ENCODE measurements at places on chromosomes 5 and 9.

GRCh38 chr5:159316519-159317383 lies 13.5 kb downstream of the IL12B start:
- DNase-seq = peak; percentile 50

DNA sequence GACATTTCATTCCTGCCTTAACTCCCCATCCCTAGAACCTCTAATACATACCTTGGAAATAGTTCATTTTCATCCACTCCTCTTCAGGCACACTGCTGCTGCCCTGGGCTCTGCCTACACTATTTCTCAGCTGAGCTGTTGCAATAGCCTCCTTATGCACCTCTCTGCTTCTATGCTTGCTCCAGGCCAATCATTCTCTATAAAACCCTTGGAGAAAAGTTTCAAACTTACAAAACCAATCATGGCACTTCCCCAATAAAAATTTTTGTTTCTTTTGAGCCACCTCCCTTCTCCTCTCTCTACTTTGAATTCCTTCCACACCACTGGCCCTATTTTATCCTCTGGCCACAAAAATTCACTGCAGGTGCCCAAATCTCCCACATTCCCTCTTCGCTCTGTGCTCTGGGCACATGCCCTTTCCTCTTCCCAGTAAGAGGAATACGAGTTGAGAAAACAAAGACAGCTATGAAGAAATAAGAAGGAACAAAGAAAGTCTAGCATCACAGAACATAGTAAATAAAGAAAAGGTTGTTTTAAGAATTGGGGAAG lies 301.4 kb downstream of the ELAVL2 start:
- no peak for DNase-seq

GRCh38 chr5:38621840-38622437 lies 65.5 kb upstream of the LIFR start:
- no peak for DNase-seq

GRCh38 chr9:84027201-84027600 lies 46.6 kb downstream of the RMI1 start:
- no peak for DNase-seq

GRCh38 chr5:81751836-81752643 lies 1.1 kb upstream of the SSBP2 start:
- peak; percentile 6 for DNase-seq

DNA sequence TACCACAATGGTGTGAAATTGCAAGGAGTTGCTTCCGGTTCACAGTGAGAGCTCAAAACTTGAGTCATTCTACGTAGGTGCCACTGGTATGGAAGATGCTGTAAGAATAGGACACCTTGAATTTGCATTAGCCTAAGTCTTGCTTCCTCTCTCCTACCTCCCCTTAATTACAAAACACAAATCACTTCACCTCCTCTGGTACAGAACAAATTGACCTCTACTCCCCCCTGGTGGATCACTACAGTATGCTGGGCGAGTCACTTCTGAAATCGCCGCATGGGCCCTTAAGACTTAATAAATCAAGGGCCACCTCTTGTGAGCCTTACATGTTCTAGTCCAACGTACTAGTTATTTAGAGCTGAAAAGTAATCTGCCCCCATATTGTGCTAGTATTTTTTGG lies 145.3 kb upstream of the SMARCA2 start:
- DNase-seq = no peak

DNA sequence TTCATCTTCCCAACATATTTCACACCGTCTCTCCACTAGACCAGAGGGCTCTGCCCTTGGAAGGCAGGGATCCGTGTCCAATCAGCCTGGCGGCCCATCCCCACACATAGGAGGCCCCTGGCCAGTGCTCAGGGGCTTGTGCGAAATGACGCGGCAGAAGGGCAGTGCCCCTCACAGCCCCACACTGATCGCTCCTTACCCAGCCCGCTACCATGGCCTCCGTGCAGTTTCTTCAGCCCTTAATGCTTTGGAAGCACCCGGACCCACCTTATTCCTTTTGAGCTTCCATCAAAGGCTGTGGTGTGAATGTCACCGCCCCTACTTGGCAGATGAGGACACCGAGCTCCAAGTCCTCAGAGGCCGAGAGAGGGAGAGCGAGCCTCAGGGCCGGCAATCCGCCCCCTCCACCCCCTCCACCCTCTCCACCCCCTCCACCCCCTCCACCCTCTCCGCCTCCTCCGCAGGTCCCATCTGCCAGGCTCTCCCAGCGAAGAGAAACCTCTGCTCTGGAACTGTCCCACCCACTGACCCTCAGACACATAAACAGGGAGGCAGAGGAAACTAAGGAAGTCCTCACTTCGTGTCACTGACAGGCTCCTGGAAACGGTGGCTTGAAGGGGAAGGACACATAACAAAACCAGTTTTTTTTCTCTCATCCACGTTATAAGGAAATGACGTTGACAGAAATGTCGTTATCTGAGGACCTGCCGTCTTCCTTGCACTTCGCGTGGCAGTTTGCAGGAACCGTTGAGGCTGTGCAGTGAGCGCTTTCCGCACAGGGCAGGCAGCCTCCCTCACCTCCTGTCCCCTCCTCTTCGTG lies 13.9 kb downstream of the QSOX2 start:
- no peak for DNase-seq

- DNase-seq = no peak
Measured at GRCh38 chr9:134929193-134930158, 11.8 kb upstream of the FCN1 start.

DNA sequence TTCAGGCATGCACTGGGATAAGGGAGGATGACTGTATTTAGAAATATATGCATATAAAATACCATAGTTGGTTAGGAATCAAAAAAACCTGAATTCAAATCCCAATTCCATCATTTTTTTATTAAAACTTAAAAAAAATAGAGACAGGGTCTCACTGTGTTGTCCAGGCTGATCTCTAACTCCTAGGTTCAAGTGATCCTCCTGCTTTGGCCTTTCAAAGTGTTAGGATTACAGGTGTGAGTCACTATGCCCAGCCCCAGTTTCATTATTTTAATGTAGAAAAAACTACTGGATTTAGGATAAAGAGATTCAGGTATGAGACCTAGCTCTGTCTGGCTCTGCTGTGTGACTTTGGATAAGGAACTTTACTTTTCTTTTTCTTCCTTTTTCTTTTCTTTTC lies 3.3 kb upstream of the LARP1 start:
- DNase-seq = no peak

DNA sequence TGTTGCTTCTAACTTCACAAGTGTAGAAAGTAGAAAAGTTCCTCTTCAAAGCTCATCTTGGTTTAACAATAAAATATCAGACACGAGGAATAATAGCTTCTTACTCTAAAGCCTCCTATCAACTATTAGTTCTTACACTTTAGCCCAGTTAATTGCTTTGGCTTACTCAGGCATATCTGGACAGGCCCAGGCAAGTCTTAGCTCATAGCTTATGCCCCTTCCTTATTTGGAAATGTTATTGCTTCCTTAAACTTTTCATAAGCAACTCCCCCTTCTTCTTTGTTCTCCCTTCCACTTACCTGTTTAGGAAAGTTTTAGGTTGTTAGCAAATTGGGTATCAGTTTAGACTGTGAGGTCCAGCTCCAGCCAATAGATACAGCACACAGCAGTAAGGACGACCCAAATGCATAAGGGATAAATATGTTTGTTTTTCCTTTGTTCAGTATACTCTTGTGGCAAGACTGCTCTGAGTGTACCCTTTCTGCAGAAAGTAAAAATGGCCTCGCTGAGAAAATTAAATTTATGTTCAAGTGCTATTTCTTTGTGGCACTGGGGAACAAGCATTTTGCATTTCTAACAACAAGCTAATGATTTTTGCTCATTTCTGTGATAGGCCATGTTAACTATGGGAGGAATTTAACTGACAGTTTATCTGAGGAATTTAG lies 162.1 kb downstream of the SMC2 start:
- no peak for DNase-seq

DNA sequence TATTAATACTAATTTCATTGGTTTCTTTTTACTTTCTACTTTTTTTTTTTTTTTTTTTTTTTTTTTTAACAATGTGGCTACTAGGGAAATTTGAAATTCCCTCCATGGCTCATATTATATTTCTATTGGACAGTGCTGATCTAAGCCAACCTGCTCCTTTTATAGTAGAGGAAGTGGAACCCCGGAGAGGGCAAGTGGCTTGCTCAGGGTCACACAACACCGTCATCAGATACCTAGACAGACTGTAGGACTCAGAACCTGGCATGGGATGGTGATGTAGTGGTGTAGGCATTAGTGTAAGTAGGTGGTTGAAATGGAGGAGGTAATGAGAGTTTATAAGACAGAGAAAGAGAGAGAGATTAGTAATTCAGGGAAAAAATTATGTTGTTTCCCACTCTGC lies 10.8 kb downstream of the ZNF618 start:
- DNase-seq = no peak

DNA sequence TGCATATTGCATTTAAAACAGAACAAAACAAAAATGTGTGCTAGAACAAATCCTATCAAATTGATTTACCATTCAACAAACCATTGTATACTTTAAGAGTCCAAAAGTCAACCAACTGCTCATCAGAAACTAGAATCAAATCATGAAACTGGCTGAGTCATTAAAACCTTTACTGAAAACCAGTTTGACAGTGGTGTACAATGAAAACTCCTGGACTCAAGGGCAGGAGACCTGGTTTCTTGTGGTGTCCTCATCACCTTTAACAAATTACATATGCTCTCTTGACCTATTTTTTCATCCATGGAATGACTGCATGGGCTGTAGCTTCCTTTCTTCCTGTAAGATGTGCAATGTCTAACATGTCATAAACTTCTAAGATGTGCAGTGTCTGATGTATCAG lies 315.3 kb upstream of the SLC30A5 start:
- no peak for DNase-seq

DNA sequence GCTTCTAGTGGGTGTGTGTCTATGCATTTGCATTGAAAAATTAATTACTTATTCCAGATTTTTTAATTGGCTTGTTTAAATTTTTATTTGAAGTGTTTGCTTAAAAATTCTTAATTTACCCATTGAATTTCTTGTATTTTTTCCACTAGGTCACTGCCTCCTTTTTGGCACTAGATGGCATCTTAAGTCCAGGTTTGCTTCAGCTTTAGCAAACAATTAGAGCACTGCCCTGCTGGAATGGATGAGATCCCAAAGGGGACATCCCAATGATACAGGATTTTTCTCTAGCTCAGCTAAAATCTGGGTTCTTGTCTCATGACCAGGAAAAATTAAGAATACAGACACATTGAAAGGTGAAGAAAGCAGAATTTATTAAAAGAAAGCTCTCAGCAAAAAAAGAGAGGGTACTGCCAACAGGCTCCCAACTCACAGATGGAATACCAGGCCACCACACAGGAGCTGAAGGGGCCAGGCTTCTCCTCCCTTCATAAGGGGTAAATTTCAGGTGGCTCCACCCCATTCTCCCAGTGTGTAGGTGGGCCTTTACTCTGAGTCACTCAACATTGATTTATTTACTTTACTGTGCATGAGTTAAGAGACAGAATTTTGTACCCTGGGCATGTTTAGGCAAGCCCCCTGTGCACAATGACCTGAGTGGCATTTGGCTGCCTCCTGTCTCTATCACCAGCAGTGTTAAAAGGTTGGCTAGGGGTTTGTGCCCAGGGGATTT lies 532.4 kb downstream of the ANXA1 start:
- DNase-seq = peak; percentile 67

- no peak for DNase-seq
Measured at GRCh38 chr5:141525653-141526052, 36.8 kb downstream of the PCDHGC5 start.

DNA sequence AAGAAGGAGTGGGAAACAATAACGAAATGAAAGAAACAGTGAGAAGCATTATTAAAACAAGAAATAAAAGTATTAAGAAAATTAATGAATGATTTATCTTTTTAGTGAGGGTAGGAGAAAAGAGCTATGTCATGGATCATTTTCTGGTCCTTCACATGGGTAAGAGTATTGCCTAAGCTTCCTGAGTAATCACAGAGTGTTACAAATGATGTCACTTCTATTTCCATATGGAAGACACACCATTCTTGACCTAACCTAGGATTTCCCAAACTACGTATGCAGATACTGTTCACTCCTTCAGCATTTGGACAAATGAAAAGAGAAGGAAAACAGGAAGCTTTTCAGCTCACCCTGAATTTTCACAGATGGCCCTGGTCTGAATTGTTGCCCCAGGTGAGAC lies 3.3 kb upstream of the TSLP start:
- peak; percentile 25 for DNase-seq

GRCh38 chr5:176342766-176343458 lies 18.7 kb downstream of the KIAA1191 start:
- peak; percentile 16 for DNase-seq

- DNase-seq = no peak
Measured at GRCh38 chr5:148781766-148782165, 44.6 kb upstream of the ADRB2 start.

- peak; percentile 35 for DNase-seq
Measured at GRCh38 chr9:130215341-130216119, 43.3 kb downstream of the NCS1 start.

DNA sequence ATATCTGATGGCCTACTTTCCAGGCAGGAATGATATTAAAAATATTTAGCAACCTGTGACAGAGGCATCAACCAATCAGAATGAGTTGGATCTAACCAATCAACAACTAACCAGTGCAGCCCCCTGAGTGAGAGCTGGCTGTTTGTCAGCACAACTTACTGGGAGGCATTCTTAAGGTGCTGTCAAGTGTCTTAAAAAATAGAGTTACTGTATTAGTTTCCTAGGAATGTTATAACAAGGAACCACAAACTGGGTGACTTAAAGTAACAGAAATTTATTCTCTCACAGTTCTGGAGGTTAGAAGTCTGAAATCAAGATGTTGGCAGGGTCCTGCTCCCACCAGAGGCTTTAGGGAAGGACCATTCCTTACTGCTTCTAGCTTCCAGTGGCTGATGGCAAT lies 85.2 kb downstream of the ATG10 start:
- DNase-seq = no peak

DNA sequence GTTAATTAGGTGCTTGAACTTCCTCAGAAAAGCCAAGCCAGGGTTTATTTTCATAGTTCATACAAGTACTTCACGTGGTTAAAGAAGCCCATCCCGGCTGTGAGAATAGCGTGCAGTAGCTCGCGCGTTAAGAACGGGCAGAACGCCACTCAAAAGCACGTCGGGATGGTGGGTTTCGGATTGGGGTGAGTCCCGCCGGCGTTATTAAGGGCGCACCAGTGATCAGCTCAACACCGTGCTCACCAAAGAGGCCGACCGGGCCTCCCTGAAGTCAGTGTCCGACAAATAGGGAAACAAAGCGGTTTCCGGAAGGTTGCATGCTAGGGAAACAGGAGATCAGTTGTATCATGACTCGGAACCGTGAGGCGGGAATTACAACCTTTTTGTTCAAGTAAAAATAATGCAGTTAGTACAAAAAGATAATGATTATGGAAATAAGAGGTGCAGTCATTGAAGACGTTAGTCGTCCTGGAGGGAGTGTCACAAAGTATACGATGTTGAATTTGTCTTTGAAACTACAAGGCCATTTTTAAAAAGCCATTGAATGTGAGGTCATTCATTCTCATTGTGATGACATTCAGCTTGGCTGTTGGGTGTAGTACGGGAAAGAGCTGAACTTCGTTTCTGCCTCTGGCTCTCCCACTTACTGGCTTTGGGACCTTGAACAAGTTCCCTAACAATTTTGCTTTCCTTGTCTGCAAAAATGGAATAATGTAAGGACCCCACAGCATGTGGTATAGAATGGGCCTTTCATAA lies 992 bp downstream of the SETD9 start:
- peak; percentile 10 for DNase-seq

- DNase-seq = no peak
Measured at GRCh38 chr9:15307523-15307841, 466 bp upstream of the TTC39B start.

GRCh38 chr5:125261505-125262250 lies 515.2 kb upstream of the ZNF608 start:
- no peak for DNase-seq
